ENCODE measurements at places on chromosomes 2 and 18. TPM values are rescaled to one million over a fixed set of nuclear protein-coding genes. Genes with fewer than 3 reads are reported as not detected.

DNA sequence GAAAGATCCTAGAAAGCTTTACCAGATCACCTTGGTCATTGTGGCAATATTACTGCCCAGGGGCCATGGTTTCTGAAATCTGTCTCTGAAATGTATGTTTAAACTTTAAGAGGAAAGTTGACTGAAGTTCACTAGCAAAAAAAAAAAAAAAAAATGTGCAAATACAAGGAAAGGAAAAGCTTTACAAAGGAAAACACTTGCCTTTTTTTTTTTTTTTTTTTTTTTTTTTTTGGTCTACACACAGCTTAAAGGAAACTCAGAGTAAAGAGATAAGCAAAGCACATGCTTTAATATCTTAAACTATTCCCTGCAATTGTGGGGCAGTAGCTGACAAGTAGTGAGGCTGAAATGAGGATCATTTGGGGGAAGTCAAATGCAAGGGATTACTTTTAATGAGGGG is 174.2 kb upstream of the EPAS1 start:
- no peak for DNase-seq

GRCh38 chr2:26655611-26656195 is 14.5 kb upstream of the CIB4 start:
- no peak for DNase-seq

DNA sequence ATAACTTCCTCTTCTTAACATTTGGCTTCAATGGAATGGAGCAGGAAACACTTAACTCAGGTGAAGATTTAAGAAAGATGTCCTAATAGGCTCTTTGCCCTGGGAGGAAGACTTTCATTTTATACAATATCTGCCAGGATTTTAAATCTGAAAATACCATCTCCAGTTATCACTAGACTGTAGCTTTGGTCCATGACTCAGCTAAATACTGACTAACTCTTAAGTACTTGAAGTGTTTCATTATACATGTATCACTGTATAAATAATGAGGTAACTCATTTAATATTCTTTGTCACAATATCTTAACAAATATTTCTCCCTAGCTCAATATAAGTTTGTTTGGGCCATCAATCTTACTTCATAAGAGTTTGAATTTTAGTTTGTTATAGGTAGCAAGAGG is 34.7 kb downstream of the RBKS start:
- DNase-seq: no peak

Gene SKA1
- total RNA-seq: 0.44 TPM

Gene PIEZO2
- 0.33 TPM for total RNA-seq
